ENCODE measurements at places on chromosomes 2 and 18. TPM values are rescaled to one million over a fixed set of nuclear protein-coding genes. Genes with fewer than 3 reads are reported as not detected.

Gene MARCHF4
- not detected for total RNA-seq

Gene PLA2R1
- total RNA-seq, result not detected

DNA sequence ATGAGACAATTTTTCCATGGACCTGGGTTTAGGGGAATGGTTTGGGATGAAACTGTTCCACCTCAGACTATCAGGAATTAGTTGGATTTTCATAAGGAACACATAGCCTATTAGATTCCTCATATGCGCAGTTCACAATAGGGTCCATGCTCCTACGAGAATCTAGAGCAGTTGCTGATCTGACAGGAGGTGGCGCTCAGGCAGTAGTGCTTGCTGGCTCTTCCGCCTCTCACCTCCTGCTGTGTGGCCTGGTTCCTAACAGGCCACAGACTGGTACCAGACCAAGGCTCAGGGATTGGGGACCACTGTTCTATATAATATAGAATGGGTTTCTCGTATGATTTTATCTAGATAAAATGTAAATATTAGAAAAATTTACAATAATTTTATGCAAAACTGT lies 338.7 kb downstream of the CPS1 start:
- DNase-seq, result no peak

DNA sequence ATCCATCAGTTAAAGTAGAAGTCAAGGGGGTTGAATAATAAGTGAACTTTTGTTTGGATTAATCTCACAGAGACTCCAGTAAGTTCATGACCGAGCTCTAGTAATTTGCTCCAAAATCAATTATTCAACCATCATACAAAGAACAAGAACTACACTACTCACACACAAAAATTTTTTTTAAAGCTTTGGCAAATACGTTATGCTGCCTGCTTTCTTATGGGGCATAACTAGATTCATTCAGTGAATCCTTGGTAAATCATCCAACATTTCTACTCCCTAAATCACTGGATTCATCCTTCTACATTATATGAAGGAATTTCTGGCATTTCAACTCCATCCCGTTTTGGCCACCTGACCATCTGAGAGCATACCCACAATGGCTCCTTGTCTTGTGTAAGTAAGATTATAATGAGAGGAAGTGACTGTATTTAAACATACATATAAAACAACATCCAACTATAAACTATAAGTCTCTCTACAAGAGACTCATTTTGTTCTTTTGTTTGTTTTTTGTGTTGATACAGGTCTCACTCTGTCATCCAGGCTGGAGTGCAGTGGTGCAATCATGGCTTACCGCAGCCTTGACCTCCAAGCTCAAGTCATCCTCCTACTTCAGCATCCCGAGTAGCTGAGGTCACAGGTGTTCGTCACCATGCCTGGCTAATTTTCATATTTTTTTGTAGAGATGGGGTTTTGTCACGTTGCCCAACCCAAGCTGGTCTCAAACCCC lies 144.2 kb upstream of the LRRTM4 start:
- no peak for DNase-seq

- no peak for DNase-seq
Measured at GRCh38 chr2:72734432-72734831, 91.4 kb downstream of the EXOC6B start.

- DNase-seq, result no peak
Measured at GRCh38 chr2:13433954-13434353, 717.2 kb downstream of the TRIB2 start.

GRCh38 chr2:80830891-80831290 lies 526.3 kb upstream of the LRRTM1 start:
- DNase-seq, result no peak

DNA sequence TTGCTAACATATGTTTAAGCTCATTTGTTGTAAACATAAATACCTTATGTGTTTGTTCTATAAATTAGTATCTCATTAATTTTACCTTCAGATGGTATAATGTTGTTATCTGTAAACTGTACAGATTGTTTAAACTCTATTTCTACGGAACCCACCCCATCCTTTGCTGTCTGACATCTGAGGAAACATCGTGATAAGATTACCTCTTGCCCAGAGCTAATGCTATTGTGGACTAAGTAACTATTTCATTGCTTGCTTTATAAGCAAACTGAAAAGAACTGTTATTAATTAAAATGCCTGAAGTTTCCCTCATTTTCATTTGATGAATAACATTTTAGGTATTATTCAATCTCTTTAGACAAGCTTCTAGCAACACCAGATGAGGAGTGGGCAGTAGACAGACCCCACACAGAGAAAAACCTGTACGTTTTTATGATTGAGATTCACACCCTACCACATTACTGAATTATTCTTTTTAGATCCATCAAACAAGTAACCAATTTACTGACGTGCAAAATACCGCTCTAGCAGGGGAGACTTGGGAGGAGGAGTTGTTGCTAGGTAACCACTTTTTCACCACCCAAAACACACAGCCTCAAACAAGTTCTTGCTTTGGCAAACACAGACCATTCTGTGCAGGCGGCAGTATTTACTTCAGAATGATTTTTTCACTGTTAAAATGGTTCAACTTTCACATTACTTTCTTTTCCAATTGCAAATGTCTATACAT lies 1.9 kb upstream of the SYT4 start:
- no peak for DNase-seq

- no peak for DNase-seq
Measured at GRCh38 chr2:164560181-164560792, 61.0 kb downstream of the GRB14 start.

DNA sequence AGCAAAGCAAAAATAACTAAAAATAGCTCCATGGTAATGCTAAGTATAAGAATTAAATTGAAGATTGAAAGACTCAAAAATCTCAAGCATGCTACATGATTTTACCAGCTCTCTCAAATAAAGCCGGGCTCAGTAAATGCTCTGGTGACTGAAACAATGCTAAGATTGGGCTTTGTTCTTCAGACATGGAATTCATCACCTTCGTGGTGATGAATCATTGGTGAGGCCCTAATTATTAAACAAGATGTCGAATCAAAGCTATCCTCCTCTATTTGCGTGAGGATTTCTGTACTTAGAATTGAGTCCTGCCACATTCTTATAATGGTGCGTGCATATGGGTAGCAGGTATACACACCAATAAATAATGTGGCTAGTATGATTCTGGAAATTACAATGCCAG lies 58.8 kb upstream of the LRRTM1 start:
- DNase-seq, result no peak

DNA sequence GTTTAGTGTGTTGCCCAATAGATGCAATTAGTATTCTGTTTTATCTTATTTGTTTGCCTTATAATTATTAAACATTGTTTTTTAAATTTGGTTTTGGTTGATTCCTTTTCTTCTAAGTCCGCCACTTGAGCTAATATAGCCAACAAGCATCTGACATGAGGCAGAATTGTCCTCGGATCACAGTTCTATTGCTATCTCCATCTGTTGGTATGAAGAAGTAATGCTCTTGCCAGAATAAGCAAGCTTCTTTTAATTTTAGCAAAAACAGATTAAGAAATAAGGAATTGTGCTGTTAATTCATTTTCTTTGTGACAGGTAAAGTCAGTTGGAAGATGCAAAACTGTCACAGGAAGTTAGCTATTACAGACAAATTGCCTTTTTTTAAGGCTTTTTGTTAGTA lies 54.3 kb downstream of the R3HDM1 start:
- no peak for DNase-seq

Data from activated naive CD4-positive, alpha-beta T cell treated with anti-CD3 and anti-CD28 coated beads for 36 hours (primary cell).